Stimulated activated naive CD4-positive, alpha-beta T cell (primary cell): ENCODE measurements at places on chromosomes 7 and 10.

GRCh38 chr7:86904949-86905834 is 154.3 kb downstream of the ELAPOR2 start:
- DNase-seq: no peak

DNA sequence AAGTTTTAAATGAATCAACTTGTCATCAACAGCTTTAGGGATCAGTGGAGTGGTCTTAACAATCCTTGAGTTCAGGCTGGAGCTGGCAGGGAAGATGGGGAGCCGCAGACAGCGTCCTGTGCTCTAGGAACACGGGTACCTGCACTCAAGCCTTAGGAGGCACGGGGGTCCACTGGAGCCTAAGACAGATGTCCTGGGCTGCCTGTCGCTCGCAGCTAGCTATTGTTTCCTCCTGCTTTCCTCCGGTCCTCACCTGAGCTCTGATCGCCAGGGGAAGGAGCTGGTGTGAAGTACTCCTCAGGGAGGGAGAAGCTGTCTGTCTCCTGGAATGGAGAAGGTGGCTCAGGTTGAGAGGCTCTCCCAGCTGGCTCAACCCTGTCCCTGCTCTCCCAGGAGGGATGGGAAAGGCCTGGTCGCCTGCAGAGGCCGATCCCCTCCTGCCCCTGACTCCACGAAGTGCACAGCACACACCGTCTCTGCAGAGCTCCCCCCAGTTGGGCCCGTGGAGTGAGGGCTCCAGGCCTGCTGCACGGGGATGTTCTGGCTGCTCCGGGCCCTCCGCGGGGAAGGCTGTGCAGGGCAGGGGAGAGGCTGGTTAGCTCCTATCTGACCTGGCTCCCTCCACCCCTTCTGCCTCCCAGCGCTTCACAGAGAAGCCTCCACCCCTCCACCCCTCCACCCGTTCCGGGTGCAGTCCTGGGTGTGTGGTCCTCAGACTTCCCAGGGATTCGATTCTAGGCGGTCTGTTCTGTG is 14.5 kb upstream of the PYROXD2 start:
- DNase-seq: no peak

DNA sequence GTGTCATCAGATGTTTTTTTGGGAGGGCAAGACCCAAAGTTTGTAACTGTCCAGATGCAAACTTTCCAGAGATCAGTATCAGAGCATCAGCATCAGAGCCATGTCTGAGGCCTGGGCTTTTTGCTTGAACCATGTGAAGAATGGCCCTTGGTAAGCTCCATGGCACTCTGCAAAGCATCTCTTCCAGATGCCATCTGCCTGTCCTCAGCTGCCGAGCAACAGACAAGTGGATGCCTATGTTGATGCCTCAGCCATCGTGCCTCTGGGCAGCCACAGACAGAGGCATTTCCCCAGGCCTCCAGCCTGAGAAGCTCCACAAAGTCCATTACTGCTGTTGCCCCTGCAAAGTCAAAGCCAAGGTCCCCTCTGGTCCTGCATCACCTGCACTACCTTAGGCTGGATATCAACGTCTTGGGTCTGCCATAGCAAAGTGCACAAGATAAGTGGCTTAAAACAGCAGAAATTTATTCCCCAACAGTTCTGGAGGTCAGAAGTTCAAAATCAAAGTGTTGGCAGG is 670.2 kb upstream of the MKI67 start:
- DNase-seq: no peak

DNA sequence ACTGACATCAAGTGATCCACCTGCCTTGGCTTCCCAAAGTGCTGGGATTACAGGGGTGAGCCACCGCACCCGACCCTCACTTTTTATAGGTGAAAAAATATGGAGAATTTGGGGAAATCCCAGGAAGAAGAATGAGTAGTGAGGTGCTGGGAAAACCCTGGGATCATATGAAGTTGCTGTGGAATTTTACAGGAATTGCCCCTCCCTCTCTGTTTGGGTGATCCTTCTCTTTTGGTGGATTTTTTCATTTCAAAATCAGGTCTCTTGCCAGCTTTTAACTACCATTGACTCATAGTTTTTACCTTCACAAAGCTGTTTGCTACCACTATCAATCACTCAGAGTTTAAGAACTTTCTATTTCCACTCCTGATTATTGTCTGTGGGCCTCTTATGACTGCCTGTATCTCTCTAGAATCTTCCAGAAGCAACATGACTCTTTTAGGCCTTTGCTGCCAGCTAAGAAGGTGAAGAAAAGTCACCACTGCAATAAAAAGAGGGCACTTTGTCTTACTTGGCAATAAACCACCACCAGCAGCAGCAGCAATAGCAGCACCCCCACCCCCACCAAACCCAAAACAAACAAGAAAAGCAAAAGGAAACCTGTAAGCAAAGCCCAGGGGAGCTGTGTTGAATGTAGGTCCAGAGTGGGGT is 4.0 kb upstream of the GIMAP8 start:
- DNase-seq: no peak

DNA sequence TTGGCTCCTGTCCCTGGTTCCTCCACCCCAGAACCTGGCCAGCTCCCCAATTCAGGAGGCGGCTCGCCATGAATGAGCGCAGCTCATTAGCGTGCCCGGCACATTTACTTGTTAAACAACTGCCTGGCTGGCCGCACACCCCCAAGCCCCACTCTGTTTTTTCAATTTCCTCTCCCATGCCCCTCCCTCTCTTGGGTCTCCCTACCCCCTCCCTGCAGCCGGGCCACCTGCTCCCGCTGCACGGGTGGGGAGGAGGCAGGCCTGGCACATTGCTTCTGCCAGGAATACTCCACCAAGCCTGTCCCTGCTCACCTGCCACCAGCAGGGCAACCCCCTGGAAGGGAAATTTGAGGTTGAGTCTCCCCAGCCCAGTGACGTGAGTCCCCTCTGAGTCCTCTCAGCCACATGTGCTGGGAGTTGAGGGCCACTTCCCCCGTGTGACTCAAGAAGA is 2.5 kb upstream of the SLIT1 start:
- DNase-seq: no peak

DNA sequence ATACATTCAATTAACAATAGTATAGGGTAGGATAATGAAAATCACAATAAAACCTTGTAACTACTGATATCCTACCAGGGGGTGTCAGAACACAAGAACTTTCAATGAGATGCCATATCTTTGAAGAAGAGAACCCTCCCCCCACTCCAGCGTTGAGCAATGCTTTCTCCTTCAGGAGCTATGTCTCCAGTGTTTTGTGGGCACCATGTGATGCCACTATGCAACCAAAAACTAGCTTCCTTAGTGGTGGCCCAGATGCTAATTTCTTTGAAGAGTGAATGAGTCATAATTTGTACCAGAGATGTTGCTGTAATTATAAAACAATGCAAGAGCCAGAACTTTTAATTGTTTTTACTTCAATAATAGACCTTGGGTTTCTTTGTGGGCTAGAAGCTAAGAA is 76.0 kb upstream of the ADO start:
- DNase-seq: no peak
